ENCODE measurements at places on chromosomes 2 and 18.
A peak's percentile ranks its signal among the peaks of the same experiment; 100 is the strongest.

DNA sequence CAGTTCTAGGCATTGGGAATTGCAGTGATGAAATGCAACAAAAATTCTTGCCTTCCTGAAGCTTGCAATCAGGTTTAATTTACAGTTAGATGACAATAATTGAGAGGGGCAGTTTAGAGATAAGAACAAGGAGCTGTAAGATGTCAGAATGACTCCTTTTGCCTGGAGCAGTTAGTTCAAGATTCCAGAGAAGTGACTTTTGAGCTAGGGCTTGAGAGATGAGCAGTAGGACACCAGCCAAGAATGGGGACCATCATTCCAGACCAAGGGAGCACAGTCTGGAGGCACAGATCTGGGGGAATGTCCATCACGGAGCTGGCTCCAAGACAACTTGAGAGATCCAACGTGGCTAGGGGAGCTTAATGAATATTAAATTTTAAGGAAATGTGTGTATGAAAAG lies 26.8 kb downstream of the CACNB4 start:
- DNase-seq = no peak

GRCh38 chr2:121860033-121860757 lies 104.7 kb downstream of the TSN start:
- no peak for DNase-seq

DNA sequence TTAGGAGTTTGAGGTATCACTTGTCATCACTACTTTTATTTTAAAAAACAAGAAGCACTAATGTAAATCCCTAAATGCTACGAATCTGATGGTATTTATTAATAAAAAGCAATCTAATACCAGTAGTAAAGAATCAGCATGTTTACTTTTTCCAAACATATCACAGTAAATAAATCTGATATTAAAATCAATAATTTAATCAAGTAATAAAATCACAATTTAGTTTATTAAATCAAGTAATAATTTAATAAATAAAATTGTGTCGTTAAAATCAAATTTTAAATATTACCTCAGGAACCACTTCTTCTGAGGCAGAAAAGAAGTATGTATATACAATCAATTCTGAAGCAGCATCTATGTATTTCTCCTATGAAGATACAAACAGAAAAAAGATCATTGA lies 18.0 kb downstream of the TMX3 start:
- DNase-seq = no peak

- no peak for DNase-seq
Measured at GRCh38 chr2:169272010-169272409, 90.3 kb downstream of the LRP2 start.

DNA sequence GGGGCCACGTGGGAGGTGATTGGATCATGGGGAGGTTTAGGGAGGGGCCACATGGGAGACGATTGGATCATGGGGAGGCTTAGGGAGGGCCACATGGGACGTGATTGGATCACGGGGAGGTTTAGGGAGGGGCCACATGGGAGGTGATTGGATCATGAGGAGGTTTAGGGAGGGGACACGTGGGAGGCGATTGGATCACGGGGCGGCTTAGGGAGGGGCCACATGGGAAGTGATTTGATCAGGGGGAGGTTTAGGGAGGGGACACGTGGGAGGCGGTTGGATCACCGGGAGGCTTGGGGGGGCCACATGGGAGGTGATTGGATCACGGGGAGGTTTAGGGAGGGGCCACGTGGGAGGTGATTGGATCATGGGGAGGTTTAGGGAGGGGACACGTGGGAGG lies 22.5 kb upstream of the SALL3 start:
- no peak for DNase-seq

GRCh38 chr18:46449499-46449898 lies 207.5 kb downstream of the LOXHD1 start:
- no peak for DNase-seq

- DNase-seq = no peak
Measured at GRCh38 chr2:190843890-190844699, 36.5 kb upstream of the GLS start.

DNA sequence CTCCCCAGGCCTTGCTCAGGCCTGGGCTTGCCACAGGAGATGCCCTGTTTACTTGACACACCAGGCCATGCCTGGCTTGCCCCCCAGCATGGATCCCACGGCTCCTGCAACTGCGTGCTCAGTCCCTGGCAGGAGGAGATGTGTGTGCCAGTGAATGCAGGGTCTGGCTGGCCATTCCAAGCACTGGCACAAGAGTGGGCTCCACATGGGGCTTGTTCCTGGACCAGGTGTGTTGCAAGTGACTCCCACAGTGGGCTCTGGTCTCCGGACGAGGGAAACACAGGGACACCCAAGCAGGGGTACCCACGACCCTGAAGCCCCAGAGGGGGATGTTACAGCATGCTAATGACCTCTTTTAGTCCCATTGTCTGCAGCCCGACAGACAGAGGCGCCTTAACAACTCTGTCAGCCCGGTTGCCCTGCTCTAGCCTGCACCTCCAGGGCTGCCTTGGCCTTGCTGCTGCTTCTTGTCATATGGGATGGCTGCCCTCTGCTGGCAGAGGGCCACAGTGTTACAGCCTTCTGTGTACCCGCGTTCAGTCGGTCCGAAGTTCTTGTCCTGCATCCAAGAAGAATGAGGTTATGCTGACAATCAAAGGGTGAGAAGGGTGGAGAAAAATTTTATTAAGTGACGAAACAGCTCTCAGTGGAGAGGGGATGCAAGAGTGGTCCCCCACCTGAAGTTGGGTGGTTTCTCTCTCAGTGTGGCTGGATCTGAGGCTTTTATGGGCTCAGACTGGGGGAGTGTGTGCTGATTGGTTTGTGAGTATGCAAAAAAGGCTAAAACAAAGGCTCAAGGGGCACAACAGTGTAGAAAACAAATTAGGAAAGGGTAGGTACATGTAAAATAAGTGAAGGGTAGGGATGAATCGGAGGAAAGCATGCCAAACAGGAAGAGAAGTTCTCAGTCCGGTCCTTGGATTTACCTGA lies 180.4 kb downstream of the MBD5 start:
- peak; percentile 39 for DNase-seq

- DNase-seq = no peak
Measured at GRCh38 chr2:45191976-45192375, 182.7 kb upstream of the SIX2 start.

DNA sequence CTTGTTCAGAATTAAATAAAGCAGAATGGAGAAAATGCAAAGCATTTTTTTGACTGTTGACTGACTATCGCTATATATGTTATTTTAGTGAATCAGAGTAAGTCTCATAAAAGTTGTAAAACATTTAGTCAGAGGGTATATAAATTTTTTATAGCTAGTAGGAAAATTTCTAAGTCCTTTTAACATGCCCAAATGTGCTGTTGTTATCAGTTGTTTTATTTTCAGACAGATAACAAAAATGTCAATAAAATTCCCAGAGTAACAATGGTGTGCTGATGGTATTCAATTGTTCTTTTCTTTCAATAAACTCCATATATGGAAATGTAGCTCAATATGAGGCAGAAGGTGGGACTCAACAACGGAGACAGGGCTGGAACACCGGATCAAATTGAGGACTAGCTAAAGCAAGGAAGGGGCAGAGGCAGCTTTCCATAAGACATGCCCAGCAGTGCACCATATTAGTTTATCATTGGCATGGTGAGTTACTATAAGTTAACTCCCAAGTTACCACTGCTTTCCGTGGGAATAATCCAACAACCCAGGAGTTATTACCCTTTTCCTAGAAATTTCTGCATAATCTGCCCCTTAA lies 26.6 kb downstream of the GULP1 start:
- DNase-seq = no peak

- no peak for DNase-seq
Measured at GRCh38 chr18:35511833-35512232, 14.1 kb upstream of the INO80C start.

DNA sequence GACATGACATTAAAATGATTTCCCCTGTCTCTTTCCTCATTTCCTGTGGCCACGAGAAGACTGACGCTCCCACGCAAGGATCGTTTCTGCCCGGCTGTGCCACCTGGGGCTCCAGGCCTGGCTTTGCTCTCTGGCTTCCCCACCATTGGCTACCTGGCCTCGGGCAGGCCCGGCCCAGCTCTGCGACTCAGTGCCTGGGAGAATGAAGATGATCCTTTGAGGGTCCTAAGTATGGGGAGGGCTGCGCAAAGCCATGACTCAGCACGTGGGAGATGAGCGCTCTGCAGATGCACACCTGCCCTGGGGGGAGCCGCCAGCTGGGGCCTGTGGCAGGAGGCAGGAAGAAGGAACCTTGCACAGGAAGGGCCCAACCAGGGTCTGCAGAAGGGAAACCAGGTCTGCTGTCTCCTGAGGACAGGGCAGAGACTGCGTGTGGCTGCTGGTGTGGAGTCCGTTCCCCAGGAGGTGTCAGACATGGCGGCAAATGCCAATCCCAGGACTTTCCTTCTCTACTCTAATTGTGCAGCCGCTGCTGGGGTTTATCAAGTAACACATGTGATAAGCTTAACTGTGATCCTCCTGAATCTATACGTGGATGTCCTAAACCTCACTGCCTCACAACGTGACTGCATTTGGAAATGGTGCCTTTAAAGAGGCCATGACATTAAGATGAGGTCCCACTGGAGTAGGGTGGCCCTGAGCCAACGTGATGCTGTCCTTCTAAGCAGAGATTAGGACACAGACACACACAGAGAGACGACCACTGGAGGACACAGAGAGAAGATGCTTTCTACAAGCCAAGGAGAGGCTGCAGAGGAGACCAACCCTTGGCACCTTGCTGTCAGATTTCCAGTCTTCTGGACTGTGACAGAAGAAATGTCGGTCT lies 32.9 kb downstream of the MBP start:
- no peak for DNase-seq

DNA sequence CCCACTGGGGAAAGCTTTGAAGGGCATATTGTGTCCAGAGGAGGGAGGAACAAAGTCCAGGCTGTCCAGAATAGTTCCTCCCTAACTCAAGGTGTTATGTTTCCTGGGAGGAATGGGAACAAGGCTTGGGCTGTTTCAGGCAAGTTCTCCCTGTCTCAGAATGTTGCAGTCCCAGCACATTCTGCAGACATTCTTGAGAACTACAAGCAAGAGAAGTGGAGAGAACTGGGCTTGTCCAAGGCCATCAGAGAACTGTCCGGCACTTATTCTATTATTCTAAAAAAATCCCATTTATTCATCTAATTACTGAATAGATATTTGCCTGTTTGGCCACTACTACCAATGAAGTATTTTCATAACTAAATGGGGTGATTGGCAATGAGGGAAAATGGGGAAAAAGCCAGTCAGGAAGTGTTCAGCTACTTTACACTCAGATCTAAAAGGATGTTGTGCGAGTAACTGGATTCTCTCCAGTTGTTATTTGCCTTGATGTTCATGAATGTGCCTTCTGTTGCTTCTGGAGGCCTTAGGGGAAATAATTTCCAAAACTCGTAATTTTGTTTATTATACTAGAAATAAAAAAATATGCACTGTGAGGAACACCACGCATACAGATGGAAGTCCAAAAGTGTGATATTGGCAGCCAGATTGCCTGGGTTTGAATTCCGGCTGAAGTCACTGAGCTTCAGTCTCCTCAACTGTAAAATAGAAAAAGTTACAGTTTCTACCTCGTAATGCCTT lies 300.1 kb upstream of the RND3 start:
- DNase-seq = no peak

- no peak for DNase-seq
Measured at GRCh38 chr18:50721006-50721405, 98.8 kb downstream of the MRO start.

DNA sequence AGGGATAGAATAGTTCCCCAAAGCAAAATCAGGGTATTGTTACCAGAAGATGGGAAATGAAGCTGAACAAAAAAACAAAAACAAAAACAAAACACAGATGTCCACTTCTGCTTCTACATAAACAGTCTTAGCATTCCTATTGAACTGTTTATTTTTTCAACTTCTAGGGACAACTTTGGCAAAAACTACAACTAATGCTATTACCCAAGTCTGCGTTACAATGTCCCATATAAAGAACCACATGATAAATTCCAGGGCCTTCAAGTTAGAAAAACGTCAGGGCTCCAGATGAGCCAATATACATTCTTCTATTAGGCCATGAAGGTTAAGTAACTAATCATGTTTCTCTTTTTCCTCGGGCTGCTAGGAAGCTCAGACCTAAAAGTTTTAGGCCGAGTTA lies 16.9 kb downstream of the PID1 start:
- DNase-seq = no peak

DNA sequence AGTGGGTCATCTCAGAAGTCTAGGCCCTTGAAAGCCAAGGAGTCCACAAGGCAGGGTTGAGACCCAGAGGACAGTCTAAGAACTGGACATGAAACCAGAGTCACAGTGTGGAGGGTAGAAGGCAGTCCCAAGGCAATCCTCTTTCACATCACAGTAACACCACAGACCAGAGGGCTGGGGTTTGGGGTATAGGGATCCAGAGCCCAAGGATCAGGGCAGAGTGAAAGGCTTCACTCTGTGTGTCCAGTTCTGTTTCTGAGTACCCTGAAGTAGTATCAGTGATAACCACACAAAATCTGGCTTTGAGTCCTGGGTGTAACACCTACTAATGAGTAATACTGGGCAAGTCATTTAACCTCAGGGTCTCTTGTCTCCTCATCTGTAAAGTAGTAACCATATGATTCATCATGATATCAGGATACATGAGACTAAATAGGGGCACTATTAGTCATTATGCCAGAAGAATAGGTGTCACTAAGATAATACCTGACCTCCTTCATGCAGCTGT lies 91.0 kb downstream of the ICA1L start:
- DNase-seq = no peak
